ENCODE measurements at places on chromosomes 7 and 10. TPM values are rescaled to one million over a fixed set of nuclear protein-coding genes. Genes with fewer than 3 reads are reported as not detected.

DNA sequence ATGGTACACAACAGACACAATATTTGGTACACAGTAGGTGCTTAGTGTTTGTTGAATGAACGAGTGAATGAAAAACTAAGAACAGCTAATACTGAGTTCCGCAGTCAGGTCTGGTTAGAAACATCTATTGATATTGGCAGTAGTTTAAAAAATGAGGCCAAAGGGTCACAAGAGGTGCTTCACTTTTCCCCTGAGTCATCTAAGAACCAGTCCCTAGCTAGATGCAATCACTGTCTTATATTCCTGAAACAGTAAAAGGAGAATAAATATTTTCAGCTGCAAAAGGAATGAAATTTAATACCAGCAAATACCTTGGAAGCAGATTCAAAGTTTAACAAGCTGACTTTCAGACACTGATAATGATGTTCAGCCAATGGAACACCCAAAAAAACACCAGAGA lies 54.5 kb downstream of the SCRN1 start:
- no peak overlapping the region for H3K4me3 ChIP-seq
- H3K27ac ChIP-seq, result no peak overlapping the region
- H3K36me3 ChIP-seq, result peaks cover 42% of the 10 kb centered on the region
- DNase-seq, result no peak

The VENTX gene
- not detected for total RNA-seq

The SLC18A3 gene
- total RNA-seq, result not detected

DNA sequence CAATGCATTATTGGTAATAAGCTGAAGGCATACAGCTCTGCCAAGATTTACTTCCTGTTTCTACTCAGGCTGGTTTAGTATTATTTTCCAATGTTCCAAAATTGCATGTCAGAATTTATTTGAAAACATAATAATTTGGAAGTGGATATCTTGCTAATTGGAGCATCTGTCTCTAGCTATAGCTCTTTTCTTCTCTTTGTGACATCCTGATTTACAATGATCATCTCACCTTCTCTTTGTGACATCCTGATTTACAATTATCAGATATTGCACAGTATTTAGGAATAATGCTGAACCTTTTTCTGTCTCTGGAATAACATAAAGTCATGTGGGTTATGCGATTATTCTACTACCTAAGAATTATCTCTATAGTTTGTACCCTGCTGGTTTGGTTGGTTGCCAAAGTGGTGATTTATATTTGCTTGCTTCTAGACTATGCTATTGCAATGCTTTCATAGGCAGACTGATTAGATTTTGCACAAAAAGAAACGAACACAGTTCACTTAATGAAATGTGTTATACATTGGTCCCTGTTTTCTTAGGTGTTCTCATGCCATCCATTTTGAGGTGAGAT lies 44.3 kb upstream of the CABCOCO1 start:
- H3K4me1 ChIP-seq, result peaks cover 31% of the 10 kb centered on the region
- no peaks in the 10 kb centered on the region for H3K36me3 ChIP-seq
- no peaks in the 10 kb centered on the region for H3K27me3 ChIP-seq
- no peak for DNase-seq

GRCh38 chr10:78199005-78199725 lies 165.5 kb downstream of the RPS24 start:
- H3K4me1 ChIP-seq, result peaks cover 1% of the 10 kb centered on the region
- no peak overlapping the region for H3K27ac ChIP-seq
- peaks cover 13% of the 10 kb centered on the region for H3K27me3 ChIP-seq
- no peaks in the 10 kb centered on the region for H3K36me3 ChIP-seq

DNA sequence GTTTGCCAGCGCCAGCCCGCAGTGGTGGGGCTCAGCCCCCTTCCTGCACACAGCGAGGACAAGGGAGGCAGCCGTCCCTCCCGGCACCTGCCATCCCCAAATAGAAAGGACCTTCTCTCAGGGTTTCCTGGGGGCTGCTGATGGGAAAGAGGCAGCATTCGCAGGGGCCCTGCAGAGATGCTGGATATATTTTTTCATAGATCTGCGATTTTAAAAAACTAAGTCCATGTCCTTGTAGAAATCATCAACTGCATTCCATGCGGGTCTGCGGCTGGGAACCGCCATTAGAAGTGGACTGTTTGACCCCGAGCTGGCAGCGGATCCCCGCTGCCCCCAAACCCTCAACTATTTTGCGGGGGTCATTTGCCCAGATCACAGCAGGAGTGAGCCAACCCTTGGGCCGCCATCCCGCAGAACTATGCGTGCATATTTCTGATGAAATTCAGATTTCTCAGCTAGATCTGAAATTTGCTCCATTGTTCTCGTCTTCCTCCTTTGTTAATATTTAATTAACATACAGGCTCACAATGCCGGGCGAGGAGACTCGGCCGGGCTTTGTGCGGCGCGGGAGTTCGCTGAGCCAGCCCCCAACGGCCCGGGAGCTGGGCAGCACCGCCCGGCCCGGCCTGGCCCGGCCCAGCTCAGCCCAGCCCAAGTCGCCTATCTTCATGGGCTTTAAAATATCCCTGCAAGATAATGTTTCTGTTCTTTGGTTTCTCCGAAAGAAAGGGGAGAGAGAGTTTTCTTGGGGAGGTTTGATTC lies 2.0 kb downstream of the EN2 start:
- peaks cover 13% of the 10 kb centered on the region for H3K4me1 ChIP-seq
- peak overlapping the region; percentile 49 for H3K4me3 ChIP-seq
- H3K27ac ChIP-seq, result no peak overlapping the region
- no peak for DNase-seq
- peaks cover 63% of the 10 kb centered on the region for H3K27me3 ChIP-seq

The C10orf105 gene
- total RNA-seq, result not detected

The SPDYE5 gene
- total RNA-seq, result not detected

GRCh38 chr7:105877736-105878135 lies 1.3 kb upstream of the ATXN7L1 start:
- no peak for DNase-seq
- peaks cover 23% of the 10 kb centered on the region for H3K4me1 ChIP-seq
- no peak overlapping the region for H3K27ac ChIP-seq
- H3K36me3 ChIP-seq, result no peaks in the 10 kb centered on the region

The GRID2IP gene
- 0.15 TPM for total RNA-seq

The NANOS1 gene
- 3.8 TPM for total RNA-seq

- H3K36me3 ChIP-seq, result no peaks in the 10 kb centered on the region
- DNase-seq, result no peak
- peaks cover 10% of the 10 kb centered on the region for H3K4me1 ChIP-seq
- H3K27ac ChIP-seq, result no peak overlapping the region
- no peaks in the 10 kb centered on the region for H3K27me3 ChIP-seq
Measured at GRCh38 chr7:41261080-41261479, 441.8 kb downstream of the INHBA start.

The LIPM gene
- total RNA-seq, result not detected

The IGF2BP3 gene
- 47.9 TPM for total RNA-seq

GRCh38 chr7:2633538-2634266 lies 1.9 kb downstream of the TTYH3 start:
- no peaks in the 10 kb centered on the region for H3K36me3 ChIP-seq
- H3K27ac ChIP-seq, result peak overlapping the region; percentile 98
- H3K4me1 ChIP-seq, result peaks cover 53% of the 10 kb centered on the region
- peak overlapping the region; percentile 92 for H3K4me3 ChIP-seq
- no peak for DNase-seq

- peaks cover 2% of the 10 kb centered on the region for H3K27me3 ChIP-seq
- no peak overlapping the region for H3K27ac ChIP-seq
- DNase-seq, result no peak
Measured at GRCh38 chr10:99647601-99648151, 11.6 kb upstream of the ENTPD7 start.

GRCh38 chr7:105768898-105769507 lies 107.4 kb downstream of the ATXN7L1 start:
- no peak overlapping the region for H3K27ac ChIP-seq
- no peak overlapping the region for H3K4me3 ChIP-seq
- no peak for DNase-seq
- peaks cover 8% of the 10 kb centered on the region for H3K36me3 ChIP-seq

The DKK1 gene
- total RNA-seq, result 170 TPM

DNA sequence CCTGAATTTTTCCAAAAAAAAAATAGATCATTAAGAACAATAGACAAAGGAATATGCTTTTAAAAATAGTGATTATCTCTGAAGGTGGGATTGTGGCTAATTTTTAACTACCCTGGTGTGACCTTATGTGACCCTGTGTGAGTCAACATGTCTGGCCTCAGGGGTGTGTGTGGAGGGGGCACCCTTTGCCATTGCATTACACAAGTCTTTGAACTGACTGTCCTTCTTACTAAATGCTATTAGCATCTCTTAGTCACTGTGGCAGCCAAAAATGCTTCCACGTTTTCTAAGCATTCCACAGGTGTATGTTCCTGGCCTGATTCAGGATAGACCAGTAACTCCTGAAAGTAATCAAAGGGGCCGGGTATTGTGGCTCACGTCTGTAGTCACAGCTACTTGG lies 175.4 kb downstream of the MGMT start:
- no peak overlapping the region for H3K4me3 ChIP-seq
- no peak overlapping the region for H3K27ac ChIP-seq
- no peaks in the 10 kb centered on the region for H3K36me3 ChIP-seq
- peaks cover 2% of the 10 kb centered on the region for H3K4me1 ChIP-seq
- no peak for DNase-seq

GRCh38 chr7:149544028-149544427 lies 46.4 kb upstream of the ZNF746 start:
- no peak overlapping the region for H3K27ac ChIP-seq
- H3K4me3 ChIP-seq, result no peak overlapping the region
- peaks cover 30% of the 10 kb centered on the region for H3K36me3 ChIP-seq
- no peaks in the 10 kb centered on the region for H3K4me1 ChIP-seq
- no peaks in the 10 kb centered on the region for H3K27me3 ChIP-seq

DNA sequence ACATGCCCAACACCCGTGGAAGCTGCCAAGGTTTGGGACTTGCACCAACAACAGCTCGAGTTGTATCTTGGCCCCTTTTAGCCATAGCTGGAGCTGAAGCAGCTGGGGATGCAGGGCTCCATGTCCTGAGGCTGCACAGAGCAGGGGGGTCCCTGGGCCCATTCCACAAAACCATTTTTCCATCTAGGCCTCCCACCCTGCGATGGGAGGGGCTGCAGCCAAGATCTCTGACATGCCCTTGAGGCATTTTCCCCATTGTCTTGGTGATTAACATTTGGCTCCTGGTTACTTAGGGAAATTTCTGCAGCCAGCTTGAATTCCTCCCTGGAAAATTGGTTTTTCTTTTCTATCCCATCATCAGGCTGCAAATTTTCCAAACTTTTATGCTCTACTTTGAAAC lies 637.8 kb upstream of the VSTM2A start:
- H3K4me3 ChIP-seq, result no peak overlapping the region
- no peak for DNase-seq
- H3K36me3 ChIP-seq, result no peaks in the 10 kb centered on the region
- H3K4me1 ChIP-seq, result no peaks in the 10 kb centered on the region
- no peak overlapping the region for H3K27ac ChIP-seq

The TET1 gene
- 9.9 TPM for total RNA-seq

DNA sequence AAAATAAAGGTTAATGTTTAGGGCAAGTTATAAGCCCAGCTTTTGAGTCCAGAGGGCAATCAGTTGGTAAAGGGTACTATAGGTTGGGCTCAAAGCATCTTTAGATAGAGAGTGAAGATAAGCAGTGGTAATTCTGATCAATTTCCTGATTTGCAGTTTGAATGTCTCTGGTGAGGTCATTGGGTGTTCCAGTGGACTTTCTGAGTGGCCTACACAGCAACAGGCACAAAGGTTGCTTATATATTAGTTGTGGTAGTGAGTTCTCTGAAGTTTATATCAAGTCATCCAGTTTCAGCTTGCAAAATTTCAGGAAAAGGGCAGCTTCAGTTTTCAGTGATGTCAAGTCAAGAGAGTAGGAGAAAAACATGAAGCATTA lies 29.1 kb downstream of the GIMAP5 start:
- peaks cover 2% of the 10 kb centered on the region for H3K27me3 ChIP-seq
- no peak overlapping the region for H3K4me3 ChIP-seq
- H3K4me1 ChIP-seq, result no peaks in the 10 kb centered on the region
- no peak for DNase-seq

GRCh38 chr10:72308320-72308987 lies 34.7 kb downstream of the DDIT4 start:
- no peak overlapping the region for H3K4me3 ChIP-seq
- H3K27ac ChIP-seq, result peak overlapping the region; percentile 84
- no peak for DNase-seq
- H3K4me1 ChIP-seq, result peaks cover 29% of the 10 kb centered on the region
- H3K27me3 ChIP-seq, result no peaks in the 10 kb centered on the region

The BET1 gene
- 32.3 TPM for total RNA-seq

The ZNF853 gene
- total RNA-seq, result 16.2 TPM

DNA sequence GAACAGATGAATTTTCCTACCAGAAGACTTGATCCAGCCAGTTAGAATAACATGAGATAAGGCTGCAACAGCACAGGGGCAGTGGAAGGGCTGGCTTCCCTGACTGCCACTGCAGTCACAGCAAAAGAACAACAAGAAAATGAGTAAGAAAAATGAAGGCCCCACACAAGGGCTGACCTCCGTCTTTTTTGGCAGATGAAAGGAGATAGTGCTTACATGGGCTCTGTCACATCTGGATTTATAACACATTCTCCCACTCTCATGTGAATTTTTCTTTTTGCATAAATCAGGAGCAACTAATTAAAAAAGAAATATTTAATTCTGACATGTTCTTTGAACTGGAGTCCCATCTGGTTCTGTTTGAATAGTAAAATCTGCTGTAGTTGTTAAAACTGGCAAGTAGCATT lies 99.6 kb downstream of the NRP1 start:
- peaks cover 8% of the 10 kb centered on the region for H3K36me3 ChIP-seq
- H3K27ac ChIP-seq, result peak overlapping the region; percentile 85
- H3K4me1 ChIP-seq, result peaks cover 82% of the 10 kb centered on the region

GRCh38 chr7:69665369-69665768 lies 67.1 kb downstream of the AUTS2 start:
- H3K27me3 ChIP-seq, result no peaks in the 10 kb centered on the region
- no peaks in the 10 kb centered on the region for H3K36me3 ChIP-seq
- no peak for DNase-seq
- no peak overlapping the region for H3K27ac ChIP-seq

DNA sequence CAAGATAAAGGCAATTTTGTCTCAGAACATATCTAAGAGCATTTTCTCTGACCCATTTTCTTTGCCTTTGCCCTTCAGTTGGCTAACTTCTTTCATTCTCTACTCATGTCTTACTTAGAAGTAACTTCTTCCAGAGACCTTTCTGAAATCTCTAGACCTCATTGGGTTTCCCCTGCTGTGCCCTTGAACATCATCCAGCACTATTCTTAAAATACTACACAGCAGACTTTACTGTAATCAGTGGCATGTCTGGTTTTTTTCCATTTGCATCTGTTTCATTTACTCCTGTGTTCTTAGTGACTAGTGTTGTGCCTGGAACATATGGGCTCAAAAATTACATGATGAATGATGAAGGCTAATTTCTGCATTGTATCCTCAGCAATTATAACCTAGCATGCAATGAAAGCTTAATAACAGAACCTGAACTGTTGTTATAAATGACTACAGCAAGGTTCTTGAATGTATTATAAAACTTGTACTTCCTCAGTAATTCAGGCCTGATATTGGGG lies 301.9 kb downstream of the CDK14 start:
- H3K4me3 ChIP-seq, result no peak overlapping the region
- DNase-seq, result no peak
- H3K27ac ChIP-seq, result no peak overlapping the region
- H3K36me3 ChIP-seq, result peaks cover 10% of the 10 kb centered on the region
- no peaks in the 10 kb centered on the region for H3K27me3 ChIP-seq
- H3K4me1 ChIP-seq, result peaks cover 14% of the 10 kb centered on the region

- DNase-seq, result no peak
- H3K36me3 ChIP-seq, result no peaks in the 10 kb centered on the region
- no peak overlapping the region for H3K4me3 ChIP-seq
- H3K27me3 ChIP-seq, result no peaks in the 10 kb centered on the region
- peaks cover 5% of the 10 kb centered on the region for H3K4me1 ChIP-seq
Measured at GRCh38 chr7:14233076-14233867, 243.8 kb upstream of the ETV1 start.
